ENCODE measurements at places on chromosomes 6 and 20.

DNA sequence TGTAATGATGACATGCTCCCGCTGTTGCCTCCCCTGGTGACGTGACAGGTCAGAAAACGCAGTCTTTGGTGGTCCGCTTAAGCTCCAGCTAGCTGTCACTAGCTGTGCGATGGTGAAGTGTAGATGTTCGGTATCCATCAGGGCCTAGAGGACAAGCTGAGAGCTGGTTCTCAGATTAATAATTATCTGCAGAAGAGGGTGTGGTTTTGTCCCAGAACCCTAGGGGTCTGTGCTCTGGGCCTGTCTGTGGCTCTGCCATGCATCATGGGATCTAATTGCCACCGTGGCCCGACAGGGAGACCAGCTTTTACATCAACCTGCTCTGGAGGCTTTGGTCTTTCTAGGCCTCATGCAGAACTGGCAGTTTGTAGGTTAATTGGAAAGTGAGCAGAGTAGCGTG lies 34.1 kb downstream of the ERMARD start:
- no peak for DNase-seq

GRCh38 chr6:159044899-159045727 lies at the start of gene TAGAP:
Gene TAGAP, minus strand, starts transcription at chr6:159044991. Its CDS starts 845 bp downstream, at chr6:159044146.
- no peak for DNase-seq

DNA sequence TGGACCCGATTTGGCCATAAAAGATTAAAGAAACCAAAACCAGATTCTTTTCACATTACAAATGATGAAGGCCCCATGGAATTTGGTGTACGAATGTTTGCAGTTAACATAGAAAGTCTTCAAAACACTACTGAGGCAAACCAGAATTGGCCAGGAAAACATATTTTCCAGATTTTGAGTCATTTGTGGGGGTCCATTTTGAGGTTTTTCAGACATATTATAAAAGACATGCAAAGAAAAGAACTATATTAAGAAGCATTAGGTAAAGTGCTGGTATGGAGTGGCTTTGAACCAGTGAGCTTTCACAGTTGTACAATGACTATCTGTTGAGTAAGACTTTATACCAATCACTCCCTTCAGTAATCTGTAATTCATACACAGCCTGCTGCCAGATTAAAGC lies 168.9 kb upstream of the COL21A1 start:
- DNase-seq: no peak

GRCh38 chr6:43011207-43011606 lies 2.5 kb downstream of the MEA1 start:
- no peak for DNase-seq

GRCh38 chr6:16717275-16717942 lies 43.9 kb downstream of the ATXN1 start:
- DNase-seq: no peak

DNA sequence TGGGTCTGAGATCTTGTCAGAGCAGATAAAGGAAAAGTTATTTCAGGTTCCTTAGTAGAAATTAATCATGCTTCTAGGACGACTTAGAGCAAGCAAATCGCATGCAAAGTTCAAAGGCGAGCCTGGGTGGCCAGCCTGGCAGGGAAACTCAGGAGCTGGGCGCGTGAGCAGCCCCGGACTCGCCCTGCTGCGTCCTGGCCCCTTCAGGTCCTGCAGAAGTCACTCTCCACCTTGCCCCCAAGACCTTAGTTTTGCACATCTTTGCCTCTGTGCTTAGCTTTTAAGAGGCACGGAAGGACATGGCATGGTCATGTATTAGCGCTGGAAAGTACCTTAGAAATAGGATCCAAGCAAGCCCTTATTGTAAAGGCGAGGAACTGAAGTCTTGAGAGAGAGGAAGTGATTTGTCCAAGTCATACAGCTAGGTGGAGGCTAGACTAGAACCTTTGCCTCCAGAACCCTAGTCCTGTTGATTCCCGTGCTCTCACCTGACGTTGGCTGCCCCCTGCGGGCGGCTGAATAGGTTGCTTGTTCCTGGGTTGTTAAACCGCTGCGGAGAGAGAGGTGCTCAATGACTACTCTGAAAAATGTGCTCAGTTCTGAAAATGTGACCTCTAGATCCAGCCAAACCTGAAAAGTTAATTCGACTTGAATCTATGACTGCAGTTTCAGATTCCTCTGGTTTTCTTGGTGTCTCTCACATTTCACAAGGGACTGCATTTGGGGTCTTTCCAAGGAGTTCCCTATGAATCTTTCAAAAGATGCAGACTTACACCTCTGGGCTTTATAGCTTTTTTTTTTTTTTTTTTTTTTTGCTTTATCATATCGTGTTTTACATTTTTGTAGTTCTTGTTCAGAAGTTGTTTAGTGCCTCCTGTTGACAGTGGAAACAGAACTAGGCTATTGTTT lies 2.7 kb downstream of the MYB start:
- peak; percentile 57 for DNase-seq

GRCh38 chr6:50907565-50907964 lies 88.9 kb downstream of the TFAP2B start:
- DNase-seq: no peak

GRCh38 chr20:44584162-44584561 lies 1.8 kb downstream of the PKIG start:
- DNase-seq: no peak

- DNase-seq: peak; percentile 65
Measured at GRCh38 chr6:36929607-36930006, 24.9 kb upstream of the PI16 start.

DNA sequence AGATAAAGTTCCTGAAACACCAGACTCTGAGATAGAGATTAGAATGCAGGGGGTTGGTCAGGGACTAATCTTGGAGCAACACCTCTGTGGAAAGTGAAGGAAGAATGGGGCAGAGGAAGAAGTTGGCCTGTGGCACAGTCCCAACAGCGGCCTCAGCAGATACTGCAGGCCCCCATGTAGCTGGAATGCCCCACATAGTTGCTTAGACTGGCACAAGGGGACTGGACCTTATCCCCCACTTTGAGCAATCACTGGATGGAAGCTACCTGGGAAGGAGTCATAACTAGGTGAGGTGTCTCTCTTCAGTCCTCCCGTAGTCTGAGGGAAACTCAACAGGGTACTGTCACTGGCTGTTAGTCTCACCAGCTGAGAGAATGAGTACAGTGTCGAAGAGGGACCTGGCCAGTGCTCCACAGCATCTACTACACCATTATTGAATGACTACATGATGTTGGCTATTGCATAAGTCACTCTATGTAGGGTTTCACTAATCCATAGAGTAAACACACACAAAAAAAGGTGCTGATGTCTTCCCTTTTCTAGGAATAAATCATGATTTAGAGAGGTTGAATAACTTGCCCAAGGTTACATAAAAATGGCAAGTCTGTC lies 47.5 kb downstream of the ADGRG6 start:
- no peak for DNase-seq

DNA sequence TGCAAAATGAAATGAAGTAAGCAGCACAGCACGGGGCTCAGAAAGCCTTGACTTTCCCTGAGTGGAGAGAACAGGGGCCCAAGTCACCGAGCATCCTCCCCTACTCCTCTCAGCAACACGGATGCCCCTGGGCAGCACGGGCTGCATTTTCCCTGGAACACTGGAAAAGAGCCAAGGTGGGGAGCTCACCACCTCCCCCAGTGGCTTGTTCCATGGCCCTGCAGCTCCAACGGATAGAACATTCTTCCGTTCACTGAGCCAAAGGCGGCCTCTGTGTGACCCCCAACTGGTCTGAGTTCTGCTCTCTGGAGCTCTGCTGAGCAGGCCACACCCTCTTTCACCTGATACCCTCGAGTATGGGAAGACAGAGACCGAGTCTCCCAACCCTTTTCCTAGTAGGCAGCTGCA lies 20.8 kb upstream of the EMILIN3 start:
- no peak for DNase-seq

DNA sequence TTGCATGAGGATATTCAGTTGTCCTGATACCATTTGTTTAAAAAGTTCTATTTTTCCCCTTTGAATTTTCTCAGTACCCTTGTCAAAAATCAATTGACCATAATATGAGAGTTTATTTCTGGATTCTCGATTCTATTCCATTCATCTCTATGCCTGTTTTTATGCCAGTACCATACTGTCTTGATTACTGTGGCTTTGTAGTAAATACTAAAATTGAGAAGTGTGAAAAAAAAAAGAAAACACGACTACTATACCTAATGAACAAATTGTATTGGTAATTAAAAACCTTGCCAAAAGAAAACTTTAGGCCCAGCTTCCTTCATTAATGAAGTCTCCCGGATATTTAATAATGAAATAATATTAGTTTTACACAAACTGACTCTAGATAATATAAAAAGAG lies 185.7 kb downstream of the TBC1D7 start:
- DNase-seq: no peak

- DNase-seq: no peak
Measured at GRCh38 chr20:15917283-15917682, 656.0 kb downstream of the KIF16B start.

DNA sequence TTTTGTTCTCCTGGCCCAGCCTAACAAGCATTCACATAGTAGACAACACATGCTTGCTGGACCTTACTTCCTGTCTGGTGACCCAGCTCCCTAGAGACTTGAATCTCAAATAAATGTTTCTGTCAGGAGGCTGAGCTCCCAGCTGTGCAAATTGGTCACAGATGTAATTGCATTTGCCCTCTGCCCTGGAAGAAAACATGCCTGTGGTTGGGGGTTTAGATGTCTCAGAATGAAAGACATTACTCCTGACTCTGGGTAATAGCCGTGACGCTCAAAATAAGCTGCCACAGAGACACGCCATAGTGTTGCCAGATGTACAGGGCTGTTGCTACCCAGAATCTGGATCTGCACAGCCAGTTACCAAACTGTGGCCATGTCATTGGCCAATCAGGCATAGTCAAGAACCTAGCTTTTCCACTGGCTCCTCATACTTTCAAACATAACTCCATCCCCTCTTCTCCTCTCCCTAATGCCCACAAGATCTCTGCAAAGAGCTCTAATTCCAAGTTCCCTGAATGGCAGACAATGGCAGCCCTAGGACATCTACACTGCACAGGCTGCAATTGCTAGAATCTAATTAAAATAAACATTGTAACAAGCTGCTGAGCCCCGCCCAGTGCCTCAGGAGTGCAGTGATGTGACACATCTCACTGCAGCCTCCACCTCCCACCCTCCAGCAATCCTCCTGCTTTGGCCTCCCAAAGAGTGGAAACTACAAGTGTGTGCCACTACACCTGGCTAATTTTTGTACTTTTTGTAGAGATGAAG lies 32.8 kb upstream of the GMPR start:
- peak; percentile 84 for DNase-seq

DNA sequence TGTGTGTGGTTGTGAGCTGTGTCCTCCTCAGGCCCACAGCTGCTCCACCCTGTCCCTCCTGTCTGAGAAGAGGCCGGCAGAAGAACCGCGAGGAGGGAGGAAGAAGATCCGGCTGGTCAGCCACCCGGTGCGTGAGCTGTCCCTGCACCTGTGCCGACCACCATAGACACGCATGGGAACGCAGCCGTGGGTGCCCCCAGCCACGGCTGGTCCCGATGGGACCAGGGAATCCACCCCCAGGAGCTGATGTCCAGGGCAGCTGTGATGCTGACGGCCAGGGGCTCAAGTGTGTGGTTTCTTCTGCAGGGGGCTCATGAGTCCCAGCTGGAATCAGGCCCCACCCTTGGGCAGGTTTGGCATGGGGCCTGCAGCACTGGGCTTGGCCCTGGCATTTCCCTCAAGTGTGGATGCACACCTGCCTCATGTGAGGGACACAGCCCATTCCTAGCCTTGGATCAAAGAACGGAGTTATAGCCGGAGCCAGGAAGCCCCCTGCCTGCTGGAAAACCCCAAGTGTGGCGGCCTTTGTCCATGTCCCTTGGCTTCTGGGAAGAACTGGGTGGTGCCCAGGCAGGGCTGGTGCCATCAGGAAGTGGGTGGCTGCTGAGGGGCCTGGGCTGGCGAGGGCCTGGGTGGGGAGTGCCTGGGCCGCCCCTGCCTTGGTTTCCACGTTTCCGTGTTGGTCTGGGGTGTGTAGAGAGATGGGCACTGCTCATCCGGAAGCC lies 4.6 kb upstream of the TNFRSF6B start:
- DNase-seq: no peak

DNA sequence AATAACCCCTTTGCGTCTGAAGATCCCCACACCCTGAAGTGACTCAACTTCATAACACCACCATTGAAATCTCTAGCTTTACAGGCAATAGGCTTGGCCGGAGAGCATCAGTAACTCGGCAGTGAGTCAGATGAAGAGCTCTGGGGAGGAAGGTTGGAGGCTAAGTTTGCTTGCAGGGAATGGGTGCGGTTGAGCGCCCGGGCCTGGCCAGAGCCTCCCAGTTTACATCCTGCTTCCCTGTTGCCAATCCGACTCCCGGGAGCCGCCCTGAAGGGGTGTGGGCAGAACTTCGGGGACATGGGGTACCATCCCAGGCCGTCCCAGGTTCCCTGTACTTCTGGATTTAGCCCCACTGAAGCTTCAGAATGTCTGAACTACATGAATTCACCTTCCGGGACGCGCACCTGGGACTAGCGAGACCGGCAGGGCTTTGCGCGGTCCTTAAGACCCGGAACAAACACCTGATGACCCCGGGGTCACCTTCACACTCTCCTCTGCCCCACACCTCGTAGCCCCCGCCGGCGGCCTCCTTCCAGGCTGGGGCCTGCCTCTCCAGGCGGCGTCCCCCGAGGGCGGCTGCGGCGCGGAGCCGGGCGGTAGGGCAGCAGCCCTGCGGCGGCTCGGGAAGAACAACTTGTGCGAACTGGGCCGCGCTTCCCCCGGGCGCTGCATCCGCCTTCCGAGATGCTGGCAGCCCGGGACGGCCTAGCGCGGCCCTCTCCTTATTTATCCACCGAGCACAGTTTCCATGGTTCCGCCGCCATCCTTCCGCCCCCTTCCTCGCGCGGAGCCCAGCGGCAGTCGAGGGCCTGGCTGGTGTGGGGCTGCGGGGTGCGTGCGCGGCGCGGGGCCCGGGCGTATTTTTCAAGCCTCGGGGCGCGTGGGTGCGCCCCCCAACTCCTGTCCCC lies 56.6 kb upstream of the RREB1 start:
- DNase-seq: peak; percentile 52

GRCh38 chr6:14757418-14757817 lies 488.5 kb upstream of the JARID2 start:
- no peak for DNase-seq

- DNase-seq: peak; percentile 35
Measured at GRCh38 chr6:165659945-165660856, 2.8 kb downstream of the PDE10A start.

DNA sequence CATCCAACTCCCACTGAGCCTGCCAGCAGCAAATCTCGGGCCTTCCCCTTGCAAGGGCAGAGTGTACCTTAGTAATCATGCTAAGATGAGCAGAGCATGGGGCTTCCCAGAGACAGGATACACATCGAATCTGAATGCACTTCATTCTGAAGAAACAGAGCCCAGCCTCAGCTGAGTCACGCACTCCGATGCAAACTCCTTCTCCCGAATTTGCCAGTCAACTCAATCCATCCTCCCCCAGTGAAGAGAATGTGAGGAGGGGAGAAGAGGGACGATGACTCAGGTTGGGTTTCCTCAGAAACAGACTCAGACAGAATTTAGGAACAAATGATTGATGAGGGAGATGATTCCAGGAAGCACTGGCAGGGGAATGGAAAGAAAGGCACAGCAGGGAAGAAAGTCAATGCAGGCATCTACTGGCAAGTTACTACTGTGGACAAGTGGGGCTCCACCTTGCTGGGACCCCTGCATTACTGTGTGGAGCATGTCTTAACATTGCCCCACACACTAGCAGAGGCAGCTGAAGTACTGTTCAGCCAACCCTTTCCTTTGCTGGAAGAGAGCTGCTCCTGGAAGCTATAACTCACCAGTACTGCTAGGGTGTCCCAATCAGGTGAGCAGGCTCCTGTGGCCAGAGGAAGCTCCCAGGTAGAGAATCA lies 251.6 kb downstream of the ADGB start:
- no peak for DNase-seq
